ELR (cell line): ENCODE measurements at places on chromosomes 12 and 14.
A peak's percentile ranks its signal among the peaks of the same experiment; 100 is the strongest.

GRCh38 chr14:68307790-68308168 is 485.1 kb downstream of the ZFP36L1 start:
- DNase-seq = no peak

GRCh38 chr12:124780752-124781685 is 82.6 kb downstream of the SCARB1 start:
- no peak for DNase-seq

DNA sequence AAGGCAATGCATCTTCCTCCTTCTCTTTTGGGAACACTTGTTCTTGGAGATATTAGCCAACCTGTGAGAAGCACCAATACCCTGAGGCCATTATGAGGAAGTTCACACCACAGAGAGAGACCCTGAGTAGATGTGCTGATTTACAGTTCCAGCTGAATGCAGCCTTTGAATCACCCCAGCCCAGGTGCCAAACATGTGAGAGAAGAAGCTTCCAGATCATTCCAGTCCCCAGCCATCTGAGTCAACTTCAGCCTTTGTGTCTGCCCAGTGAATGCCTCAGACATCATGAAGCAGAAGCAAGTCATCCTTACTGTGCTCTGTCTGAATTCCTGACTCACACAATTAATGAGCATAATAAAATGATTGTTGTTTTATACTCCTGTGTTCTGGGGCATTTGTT is 25.1 kb downstream of the C12orf42 start:
- DNase-seq = peak; percentile 6

GRCh38 chr12:19431407-19432308 is 7.6 kb upstream of the AEBP2 start:
- DNase-seq = peak; percentile 32

DNA sequence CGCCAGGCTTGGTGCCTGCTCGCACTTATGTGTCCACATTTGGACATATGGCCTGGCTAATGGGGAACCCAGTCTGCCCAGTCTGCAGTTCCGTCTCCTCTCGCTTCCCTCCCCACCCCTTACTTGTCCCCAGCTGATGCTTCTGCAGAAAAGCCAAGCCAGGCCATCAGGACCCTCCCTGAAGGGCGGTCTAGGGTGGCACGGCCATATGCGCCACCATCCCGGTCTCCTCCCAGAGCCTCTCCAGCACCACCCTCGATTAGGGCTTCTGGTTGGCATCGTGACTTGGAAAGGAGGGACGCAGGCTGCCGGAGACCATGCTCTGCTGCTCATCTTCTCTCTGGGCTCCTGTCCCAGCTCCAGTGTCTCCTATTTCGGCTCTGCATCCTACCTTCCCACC is 54.6 kb downstream of the CALM1 start:
- no peak for DNase-seq

DNA sequence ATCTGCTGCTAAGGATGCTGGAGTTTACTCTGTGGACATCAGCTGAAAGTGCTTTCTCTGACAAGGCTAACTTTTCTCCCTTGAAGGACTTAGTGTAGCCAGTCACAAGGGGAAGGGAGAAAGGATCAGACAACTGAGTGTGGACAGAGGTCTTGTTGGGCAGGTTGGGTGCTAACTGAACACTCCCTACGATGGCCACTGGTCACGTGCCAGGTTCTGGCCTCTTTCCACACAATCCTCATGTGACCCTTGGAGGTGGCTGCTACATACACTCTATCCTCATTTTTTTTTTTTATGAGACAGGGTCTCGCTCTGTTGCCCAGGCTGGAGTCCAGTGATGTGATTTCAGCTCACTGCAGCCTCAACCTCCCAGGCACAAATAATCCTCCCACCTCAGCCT is 39.7 kb downstream of the FOXN4 start:
- DNase-seq = no peak

DNA sequence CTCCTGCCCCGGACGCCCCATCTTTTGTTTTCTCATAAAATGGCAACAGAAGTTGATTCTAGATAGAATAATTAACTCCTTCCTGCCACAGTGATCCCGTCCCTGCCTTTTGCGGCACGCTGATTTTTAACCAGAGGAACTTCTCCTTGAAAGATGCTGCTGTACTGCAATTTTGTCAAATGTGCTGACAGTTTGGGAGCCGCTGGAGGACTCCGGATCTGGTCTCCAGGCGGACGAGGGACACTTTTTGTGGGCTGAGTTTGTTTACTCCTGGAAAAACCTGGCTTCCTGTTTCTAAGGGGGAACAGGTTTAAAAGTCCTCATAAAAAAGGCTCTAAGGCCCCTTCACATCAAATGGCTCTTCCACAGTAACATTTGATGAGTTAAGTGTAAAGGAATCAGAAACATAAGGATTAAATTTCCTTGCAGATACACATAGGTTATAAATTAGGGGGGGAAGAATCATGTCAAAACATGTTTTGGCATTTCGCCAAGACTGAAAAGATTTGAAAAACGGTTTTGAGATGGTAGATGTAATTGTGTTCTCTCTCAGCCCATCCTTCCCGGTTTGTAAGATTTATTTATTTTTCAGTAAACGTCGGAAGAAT is 15.5 kb downstream of the FZD10 start:
- no peak for DNase-seq

GRCh38 chr14:39446131-39446744 is 14.0 kb upstream of the FBXO33 start:
- no peak for DNase-seq

- DNase-seq = peak; percentile 52
Observed at GRCh38 chr14:90383731-90384542, 12.9 kb upstream of the CALM1 start.

DNA sequence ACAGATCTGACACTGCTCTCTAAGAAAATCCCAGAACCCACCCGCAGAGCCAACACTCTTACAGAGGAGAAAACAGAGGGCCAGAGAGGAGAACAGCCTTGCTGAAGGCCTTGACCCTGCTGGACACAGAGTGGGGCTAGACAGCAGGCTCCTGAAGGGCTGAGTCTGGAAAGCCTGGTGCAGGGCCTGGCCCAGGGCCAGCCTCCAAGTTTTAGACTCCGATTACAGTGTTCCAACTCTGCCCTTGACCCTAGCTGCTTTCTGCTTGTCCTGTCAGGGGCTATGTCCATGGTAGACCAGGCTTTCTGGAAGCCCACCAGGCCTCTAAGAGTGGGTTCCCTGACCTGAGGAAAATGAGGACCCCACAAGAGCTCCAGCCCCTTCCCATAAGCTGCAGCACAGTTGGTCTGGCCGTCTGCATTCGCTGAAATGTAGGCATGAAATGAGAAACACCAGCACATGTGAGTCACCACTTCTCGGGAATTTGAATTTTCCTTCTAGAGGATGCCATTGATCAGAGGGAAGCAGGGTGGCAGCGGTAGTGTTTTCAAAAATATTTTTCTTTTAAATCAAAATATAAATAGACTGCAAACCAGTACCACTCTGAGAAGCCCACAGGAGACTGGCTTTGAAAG is 154.4 kb downstream of the CALM1 start:
- peak; percentile 17 for DNase-seq

- DNase-seq = peak; percentile 96
Observed at GRCh38 chr14:75293920-75294648, 15.5 kb downstream of the FOS start.

GRCh38 chr12:101634724-101635123 is 40.0 kb downstream of the MYBPC1 start:
- DNase-seq = no peak

DNA sequence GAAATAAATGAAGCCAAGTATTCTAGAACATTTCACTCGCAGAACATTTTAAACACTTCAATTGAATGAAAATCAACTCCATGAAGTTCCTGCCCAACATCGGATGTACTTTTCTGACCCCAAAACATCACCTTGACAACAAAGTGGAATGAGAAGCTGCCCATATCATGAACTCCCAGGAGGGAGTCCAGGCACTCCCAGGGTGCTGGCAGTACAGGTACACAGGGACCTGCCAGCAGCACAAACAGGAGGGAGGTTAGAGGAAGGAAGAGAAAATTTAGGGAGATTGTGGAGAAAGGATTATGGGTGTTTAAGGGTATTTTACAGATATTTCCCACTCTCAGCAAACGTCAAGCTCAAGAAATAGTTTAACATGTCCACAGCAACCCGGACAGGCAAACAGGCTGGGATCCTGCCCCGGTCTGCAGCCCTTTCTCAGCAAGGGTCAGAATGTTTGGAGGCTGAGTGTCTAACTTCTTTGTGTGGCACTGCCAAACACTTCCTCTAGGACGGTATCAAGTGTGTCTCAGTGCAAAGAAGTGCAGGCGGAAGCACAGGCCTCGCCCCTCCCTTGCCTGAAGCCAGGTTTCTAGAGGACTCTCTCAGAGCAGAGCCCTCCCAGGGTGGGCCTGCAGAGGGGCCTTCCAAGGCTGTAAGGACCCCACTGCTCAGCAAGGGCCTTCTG is 72.2 kb downstream of the SETD3 start:
- DNase-seq = no peak

DNA sequence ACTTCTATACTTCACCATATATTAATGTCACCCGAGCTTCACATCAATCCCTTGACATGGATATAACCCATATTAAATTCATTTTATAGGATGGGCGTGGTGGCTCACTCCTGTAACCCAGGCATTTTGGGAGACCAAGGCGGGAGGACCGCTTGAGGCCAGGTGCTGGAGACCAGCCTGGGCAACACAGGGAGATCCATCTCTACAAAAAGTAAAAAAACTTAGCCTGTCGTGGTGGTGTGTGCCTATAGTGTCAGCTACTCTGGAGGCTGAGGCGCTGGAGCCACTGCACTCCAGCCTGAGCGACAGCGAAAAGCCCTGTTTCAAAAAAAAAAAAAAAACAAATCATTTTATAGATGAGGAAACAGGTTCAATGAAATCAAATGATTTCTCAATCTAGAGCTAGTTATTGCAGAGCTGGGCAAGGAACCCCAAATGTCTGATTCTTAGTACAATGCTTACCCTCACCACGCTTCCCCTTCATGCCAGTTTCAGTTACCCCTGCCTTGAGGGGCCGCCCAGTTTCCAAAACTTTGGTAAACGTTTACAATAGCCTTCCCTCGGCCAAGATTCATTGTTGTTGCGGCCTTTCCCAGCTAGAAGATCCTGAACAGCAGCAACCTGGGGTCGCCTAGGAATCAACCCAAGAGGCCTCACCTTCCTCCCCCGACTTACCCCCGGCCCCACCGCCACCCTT is 751 bp downstream of the PSMB5 start:
- DNase-seq = no peak

- no peak for DNase-seq
Observed at GRCh38 chr14:22565391-22565945, 23.6 kb downstream of the DAD1 start.

- DNase-seq = no peak
Observed at GRCh38 chr14:68874746-68875155, 81.9 kb upstream of the ZFP36L1 start.

DNA sequence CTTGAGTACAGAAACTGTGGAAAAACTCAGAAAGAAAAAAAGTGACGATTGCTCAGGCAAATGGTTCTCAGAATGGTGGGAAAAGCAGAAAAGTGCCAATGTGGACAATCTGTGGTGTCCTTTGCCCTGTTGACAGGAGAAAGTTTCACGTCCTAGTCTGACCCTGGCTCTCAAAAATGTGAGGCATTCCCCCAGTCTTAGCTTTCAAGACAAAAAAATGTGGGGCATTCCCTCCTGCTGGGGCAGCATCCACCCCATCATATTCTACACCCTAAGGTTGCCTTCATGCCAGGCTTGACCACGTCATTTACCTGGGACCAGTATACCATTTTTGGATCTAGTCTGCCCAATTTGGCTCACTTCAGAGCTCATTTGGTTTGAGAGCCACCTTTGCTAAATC is 20.7 kb upstream of the ANAPC7 start:
- no peak for DNase-seq

- no peak for DNase-seq
Observed at GRCh38 chr12:77300811-77301210, 235.4 kb upstream of the E2F7 start.

DNA sequence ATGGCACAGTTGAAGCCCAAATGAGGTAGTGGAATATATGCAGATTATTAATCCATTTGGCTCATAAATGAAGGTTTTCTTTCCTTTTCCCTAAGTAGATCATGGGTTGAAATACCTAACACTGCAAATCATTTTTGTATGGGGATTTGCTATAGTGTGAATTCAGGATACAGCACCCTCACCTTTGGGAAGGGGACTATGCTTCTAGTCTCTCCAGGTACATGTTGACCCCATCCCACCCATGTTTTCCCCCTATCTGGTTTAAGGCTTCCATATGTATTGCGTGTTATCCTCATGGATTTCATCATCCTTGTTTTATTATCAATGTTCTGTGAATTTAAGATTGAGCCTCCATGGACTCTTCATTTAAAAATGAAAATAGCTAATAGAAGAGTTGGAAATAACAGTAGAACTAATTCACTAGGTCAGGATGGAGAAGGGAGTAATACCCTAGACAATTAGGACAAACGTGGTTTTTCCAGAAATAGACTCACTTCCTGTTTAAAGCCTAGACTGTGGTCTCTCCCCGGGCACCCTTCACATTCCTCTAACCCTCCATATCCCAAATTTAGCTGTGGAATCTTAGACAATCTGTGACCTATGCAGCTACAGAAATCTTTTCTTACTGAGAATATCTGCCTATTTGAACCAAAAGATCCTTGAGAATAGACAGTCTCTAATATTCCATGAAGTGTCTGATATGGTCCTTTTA is 56.5 kb downstream of the DAD1 start:
- DNase-seq = peak; percentile 58

DNA sequence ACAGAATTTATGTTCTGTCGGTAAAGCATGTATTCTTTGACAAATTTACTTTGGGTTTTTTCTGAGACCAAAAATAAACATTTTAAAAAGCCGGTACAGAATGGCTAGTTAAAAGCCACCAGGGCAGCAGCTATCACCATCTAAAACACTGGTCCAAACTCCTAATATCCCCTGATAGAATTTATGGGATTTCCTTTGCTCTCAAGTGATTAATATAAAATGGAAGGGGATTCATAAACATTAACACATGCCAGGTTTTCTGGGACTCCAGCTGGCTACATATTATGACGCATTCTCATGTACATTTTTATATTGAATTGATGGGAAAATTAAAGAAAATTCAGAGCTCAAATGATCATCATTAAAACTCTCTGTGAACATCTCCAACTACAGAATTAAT is 640.8 kb downstream of the C12orf50 start:
- no peak for DNase-seq

- no peak for DNase-seq
Observed at GRCh38 chr12:42141981-42142606, 2.6 kb downstream of the GXYLT1 start.

- peak; percentile 55 for DNase-seq
Observed at GRCh38 chr14:95156161-95157047, 925 bp downstream of the DICER1 start.

- DNase-seq = no peak
Observed at GRCh38 chr14:31411218-31411727, 9.1 kb downstream of the HEATR5A start.

GRCh38 chr12:132635076-132635955 is 16.7 kb downstream of the P2RX2 start:
- DNase-seq = no peak

- no peak for DNase-seq
Observed at GRCh38 chr12:15987696-15988095, 76.6 kb downstream of the DERA start.

- DNase-seq = no peak
Observed at GRCh38 chr12:2823483-2823882, 11.0 kb downstream of the ITFG2 start.

DNA sequence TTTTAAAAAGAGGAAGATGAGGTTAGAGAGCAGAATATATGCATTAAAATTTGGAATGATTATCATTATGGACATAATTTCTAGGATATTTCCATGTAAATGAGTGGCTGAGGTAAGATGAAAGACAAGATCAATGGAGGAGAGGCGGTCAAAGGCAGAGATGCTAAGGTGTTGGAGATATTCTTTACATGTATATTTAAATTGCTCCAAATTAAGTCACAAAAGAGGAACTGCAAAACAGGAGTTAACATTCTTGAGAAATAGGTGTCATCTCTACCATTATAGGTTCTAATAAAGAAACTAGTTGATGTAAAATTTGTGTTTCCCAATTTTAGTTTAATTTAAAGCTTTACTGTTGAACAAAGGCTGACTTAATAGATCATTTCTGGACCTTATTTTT is 268.5 kb upstream of the PPFIA2 start:
- DNase-seq = no peak
